ENCODE measurements at places on chromosomes 16 and 17.

DNA sequence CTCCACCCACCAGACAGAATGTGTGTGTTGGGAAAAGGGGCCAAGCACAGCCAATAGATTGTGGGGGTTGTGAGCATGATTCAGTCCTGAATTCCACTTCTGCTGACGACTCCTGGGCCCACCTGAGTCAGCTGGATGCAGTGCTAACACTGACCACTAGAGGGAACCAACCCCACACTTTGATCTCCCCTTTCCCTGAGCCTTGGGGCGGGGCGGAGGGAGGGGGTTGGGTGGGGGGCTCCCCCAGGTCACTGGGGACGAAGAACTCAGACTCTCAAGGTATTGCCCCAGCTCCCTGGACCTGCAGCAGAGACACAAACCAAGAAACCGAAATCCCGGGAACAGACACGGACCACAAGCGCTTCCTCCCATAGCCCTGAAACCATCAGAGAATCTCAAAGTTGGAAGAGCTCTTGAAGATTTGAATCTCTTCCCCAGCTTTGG is 621 bp upstream of the CSHL1 start:
- DNase-seq = no peak

GRCh38 chr16:4682616-4683254 is 10.6 kb upstream of the NUDT16L1 start:
- DNase-seq = no peak

DNA sequence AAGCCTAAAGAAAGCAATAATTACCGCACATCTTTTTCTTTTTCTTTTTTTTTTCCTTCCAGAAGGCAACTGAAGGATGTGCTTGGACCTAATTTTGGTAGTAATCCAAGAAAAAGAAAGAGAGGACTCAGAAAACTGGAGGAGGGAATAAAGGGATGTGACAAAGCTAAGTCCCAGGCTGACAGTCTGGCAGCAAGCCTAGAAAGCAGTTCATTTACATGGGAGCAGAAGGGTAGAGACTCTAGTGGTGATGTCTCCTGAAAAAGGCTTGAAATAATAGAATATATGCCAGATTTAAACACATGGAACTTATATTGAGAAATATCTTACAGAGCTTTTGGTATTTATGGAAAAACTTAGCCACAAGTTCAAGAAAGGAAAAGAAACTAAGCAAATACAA is 101.0 kb upstream of the SHISA6 start:
- DNase-seq = no peak

GRCh38 chr17:40346765-40347158 is 17.8 kb downstream of the GJD3 start:
- DNase-seq = no peak

DNA sequence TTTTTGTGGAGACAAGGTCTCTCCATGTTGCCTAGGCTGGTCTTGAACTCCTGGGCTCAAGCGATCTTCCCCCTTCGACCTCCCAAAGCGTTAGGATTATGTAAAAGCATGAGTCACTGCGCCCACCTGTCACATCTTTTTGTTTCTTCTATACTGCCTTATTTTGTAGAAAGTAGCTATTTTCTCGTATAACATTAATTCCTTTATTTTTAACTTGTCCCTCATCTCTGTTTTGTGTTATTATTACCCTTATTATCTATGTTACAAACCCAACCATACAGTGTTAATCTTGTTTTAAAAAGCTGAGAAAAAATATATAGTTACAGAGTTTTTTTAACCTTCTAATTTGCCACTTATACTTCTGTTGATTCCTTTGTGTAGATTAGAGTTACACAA is 1.4 kb upstream of the TXNDC11 start:
- DNase-seq = no peak

DNA sequence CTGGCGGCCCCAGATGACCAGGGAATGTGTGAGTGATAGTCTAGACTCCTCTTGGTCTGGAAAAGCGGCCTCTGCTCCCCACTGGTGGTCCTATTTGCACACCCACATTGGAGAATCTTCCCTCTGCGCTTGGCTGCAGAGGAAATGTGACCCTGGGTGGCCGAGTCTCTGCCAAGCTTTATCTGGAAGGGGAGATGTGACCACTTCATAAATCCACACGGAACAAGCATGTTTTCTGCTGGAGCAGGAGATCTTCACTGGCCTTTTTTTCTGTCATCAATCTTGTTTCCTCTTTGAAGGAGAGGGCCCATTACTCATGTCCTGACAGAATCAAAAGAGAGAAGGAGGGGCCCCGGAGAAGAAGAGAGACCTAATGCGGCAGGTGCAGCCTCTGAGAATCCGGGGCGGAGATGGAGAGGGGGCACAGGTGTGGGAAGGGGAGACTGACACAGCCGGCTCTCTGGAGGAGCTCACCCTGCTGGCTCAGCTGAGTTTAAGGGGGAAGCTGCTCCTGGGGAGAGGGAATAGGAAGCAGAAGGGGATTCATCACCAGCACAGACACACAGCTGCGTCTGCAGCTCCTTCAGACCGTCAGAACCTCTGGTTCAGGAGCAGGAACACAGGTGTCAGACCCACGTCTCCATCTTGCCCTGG is 116.3 kb downstream of the SOX9 start:
- DNase-seq = no peak

- DNase-seq = no peak
These were observed 54.9 kb upstream of the WSB1 start for GRCh38 chr17:27239046-27239445.

GRCh38 chr17:1123921-1124715 is 55.7 kb downstream of the ABR start:
- no peak for DNase-seq

DNA sequence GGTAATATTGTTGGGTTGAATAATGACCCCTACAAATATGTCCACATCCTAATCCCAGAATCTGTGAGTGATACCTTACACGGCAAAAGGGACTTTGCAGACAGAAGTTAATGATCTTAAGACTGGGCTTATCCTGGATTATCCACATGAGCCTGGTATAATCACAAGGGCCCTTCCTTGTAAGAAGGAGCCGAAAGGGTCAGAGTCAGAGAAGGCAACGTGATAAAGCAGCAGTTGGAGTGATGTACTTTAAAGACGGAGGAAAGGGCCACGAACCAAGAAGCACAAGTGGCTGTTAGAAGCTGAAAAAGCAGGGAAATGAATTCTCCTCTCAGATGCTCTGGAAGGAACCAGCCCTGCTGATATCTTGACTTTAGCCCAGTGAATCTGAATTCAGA is 137.8 kb downstream of the UTP18 start:
- no peak for DNase-seq

GRCh38 chr16:54347961-54348360 is 61.4 kb upstream of the IRX3 start:
- no peak for DNase-seq

GRCh38 chr16:58020628-58021521 is 4.7 kb upstream of the MMP15 start:
- no peak for DNase-seq

DNA sequence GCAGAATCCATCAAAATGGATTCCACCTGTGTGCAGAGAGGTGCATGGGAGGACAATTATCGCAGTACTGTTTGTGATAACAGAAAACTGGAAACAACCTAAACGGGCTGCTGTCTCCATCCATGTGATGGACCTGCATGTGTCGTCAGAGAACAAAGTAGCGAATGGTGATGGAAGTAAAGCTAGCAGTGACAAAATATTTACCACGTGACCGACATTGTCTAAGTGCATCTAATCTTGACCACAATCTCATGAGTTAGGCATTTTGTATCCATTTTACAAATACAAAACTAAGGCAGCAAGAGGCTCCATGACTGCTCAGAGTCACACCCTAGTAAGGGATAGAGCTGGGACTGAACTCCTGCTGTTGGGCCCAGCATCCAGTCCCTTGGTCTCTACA is 187.3 kb downstream of the LGALS9B start:
- DNase-seq = no peak

GRCh38 chr17:37050920-37051319 is 102.2 kb downstream of the AATF start:
- DNase-seq = no peak

GRCh38 chr16:24819462-24820040 is 26.2 kb upstream of the SLC5A11 start:
- DNase-seq = no peak

GRCh38 chr16:68664297-68664696 is 19.2 kb downstream of the CDH3 start:
- no peak for DNase-seq

- DNase-seq = no peak
These were observed 67.5 kb downstream of the GPRC5B start for GRCh38 chr16:19817122-19817521.

DNA sequence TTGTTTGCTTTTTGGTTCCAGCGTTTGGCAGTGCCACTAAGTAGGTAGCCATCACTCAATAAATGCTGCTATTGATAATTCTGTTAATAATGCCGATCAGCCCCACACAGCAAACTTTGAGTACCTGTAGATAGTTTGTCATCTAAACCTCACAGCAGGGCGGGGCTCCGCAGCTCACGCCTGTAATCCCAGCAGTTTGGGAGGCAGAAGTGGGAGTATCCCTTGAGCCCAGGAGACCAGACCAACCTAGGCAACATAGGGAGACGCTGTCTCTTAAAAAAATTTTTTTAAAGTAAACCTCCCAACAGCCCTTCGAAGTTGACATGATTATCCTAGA is 1.6 kb downstream of the BFAR start:
- DNase-seq = no peak

- DNase-seq = no peak
These were observed 4.3 kb upstream of the XYLT1 start for GRCh38 chr16:17475104-17475503.

Measured in GF-D8 (cell line).